ENCODE measurements at places on chromosomes 4 and X.

GRCh38 chr4:33160126-33160525, 2440.0 kb downstream of the PCDH7 start:
- DNase-seq: no peak

DNA sequence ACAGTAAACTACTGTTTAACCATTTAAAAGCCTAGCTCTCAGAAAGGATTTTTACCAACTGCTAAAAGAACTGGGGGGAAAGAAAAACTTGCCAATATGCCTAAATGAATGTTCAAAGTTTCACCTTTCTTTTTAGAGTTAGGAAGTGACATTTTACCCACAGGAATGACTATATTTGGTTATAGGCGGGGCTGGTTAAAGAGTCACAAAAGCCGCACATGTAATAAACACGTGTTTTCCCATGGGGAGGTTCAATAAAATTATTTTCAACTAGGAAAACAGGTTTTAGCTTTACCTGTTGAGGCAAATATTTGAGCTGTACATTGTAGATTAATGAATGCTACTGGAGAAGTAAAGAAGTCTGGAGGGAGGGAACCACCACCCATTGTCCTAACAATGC, 41.6 kb upstream of the UGDH start:
- no peak for DNase-seq

- no peak for DNase-seq
Observed at GRCh38 chr4:100590325-100590724, 72.5 kb upstream of the EMCN start.

GRCh38 chr4:7821245-7822136, 118.2 kb downstream of the AFAP1 start:
- DNase-seq: no peak

GRCh38 chr4:22416403-22416802, 99.5 kb downstream of the ADGRA3 start:
- DNase-seq: no peak

GRCh38 chr4:94372228-94372978, 29.8 kb upstream of the HPGDS start:
- no peak for DNase-seq

- DNase-seq: peak; percentile 23
Observed at GRCh38 chrX:65406532-65406931, 128.1 kb downstream of the LAS1L start.

DNA sequence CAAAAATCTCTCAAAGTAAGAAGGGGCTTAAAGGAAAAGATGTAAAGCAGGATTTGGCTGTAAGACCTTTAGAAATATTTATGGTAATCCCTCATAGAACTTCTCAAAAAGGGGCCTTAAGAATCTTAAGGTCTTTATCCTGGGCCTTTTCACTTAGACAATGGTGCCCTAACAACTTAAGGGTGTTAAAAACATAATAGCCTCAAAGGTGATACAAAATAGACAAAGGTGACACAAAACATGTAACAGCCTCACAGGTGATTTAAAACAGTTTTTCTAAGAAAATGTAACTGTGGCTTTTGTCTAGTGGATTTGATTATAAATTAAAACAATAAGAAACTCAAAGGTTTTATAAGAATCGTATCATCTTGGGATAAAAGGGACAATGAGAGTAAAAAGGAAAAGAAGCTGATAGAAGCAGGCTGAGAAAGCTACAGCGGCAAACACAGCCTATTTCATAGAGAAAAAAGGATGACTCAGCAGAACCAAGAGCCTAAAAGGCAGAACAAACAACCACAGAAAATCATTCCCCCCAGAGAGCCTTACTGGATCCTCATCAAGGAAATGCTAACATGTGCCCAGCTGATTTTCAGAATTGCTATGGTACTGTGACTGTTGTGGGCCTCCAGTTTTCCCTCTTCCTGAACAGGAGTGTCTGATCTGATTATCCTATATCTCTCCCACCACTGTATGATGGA, 164.3 kb downstream of the STPG2 start:
- DNase-seq: no peak

GRCh38 chr4:134320048-134320447, 118.5 kb upstream of the PABPC4L start:
- DNase-seq: no peak

DNA sequence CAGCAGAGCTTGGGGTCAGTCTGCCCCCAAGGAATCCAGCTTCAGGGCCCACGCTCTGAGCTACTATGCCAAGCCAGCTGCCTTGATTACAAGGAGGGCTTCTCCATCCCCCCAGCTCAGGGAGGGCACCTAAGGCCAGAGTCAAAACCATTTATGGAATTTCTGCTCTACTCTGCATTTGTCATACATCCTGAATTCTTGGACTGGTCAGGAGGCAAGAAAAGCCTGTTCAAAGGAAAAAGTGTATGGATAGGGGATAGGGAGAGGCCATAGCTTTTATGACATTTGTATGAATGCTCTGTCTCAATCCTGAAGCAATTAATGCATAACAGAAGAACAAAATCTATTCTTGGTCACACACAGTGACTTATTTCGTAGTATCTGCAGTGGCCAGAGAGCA, 32.2 kb downstream of the EDNRA start:
- DNase-seq: no peak
